ENCODE measurements at places on chromosomes 2 and 18.
A peak's percentile ranks its signal among the peaks of the same experiment; 100 is the strongest.

GRCh38 chr2:10884574-10884975, 27.2 kb upstream of the KCNF1 start:
- DNase-seq: no peak

- DNase-seq: peak; percentile 49
Observed at GRCh38 chr2:181853696-181854095, 37.8 kb upstream of the ITPRID2 start.

DNA sequence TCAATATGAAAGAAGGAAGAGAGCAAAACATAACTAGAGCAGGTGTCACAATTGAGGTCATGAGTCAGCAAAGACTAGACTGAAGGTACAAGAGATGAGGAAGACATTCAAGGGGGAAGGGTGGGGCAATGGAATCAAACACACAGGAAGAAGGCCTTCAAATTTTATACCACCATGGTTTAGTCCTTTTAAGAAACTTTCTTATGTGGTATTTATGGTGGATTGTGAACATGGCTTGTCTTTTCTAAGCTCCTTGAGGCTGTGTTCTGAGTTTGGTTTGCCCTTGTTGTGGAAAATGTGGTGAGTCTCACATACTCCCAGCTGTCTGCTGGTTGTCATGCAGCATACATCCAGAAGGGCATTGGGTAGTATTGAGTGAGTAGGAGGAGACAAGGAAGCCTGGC, 62.1 kb downstream of the NABP1 start:
- DNase-seq: no peak

DNA sequence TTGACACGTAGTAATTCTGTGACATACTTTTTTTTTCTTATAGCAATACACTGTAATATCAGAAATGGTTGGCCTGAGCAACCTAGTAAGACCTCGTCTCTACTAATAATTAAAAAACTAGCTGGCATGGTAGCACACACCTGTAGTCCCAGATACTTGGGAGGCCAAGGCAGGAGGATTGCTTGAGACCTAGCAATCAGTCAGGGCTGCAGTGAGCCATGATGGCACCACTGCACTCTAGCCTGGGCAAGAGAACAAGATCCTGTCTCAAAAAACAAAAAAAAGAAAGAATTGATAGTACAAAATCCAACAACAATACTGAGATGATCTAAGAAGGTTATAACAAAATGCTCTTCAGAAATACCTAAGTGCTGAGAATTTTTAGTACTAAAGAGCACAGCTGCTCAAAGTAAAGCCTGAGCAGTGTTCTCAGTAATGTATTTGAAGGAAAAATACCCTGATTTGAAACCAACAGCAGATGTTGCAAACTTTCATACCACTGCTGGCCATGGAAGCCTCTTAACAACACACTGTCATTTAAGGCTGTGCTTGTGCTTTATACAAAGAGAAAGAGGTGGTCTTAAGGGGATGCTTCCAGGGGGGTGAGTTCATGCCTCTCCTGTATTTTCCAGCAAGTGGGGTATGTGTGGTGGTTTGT, 132.6 kb upstream of the CDCA7 start:
- DNase-seq: no peak

DNA sequence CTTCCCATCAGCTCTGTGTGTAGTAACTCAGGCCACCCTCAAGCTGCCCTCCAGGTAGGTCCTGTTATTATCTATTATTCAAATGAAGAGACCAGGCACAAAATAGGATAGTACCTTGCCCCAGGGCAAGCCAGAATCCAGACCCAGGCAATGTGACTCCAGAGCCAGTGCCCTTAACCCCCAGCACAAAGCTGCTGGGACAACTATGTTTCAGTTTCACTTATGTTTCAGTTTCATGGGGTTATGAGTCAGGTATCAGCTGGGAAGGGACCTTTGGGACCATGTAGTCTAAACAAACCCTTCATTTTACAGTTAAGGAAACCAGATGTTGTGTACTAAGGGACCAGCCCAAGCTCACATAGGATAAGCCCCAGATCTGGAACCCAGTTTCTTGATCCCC, 10.0 kb downstream of the HK2 start:
- DNase-seq: no peak

GRCh38 chr18:3579701-3580100, 129.7 kb downstream of the TGIF1 start:
- DNase-seq: no peak

DNA sequence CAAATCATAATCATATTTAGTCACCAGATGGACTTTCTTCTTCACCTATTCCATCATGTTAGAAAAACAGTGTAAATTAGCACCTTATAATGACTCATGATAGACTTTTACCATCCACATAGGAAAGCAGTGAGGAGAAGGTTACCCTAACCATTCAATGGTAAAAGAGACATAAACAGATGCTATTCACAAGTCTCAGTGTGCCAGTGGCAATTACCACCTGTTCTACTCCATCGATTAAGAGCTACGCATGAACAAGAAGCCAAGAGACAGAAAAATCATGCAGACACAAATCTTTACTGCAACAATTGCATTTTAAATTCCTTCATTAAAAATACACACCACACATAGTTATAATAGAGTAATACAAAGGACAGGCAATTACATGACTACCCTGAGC, 106.7 kb upstream of the CHAC2 start:
- no peak for DNase-seq

DNA sequence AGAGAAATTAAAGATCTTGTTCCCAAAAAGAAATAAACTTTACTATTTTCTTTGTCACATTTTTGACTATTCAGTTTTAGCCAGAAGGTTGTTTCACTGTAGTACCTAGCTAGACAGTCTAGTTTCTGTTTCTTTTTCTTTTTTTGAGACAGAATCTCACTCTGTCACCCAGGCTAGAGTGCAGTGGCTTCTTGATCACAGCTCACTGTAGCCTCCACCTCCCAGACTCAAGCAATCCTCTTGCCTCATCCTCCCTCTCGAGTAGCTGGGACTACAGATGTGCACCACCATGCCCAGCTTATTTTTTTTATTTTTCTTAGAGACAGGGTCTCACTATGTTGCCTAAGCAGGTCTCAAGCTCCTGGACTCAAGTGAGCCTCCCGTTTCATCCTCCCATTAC, 2.2 kb downstream of the RBM45 start:
- DNase-seq: no peak

DNA sequence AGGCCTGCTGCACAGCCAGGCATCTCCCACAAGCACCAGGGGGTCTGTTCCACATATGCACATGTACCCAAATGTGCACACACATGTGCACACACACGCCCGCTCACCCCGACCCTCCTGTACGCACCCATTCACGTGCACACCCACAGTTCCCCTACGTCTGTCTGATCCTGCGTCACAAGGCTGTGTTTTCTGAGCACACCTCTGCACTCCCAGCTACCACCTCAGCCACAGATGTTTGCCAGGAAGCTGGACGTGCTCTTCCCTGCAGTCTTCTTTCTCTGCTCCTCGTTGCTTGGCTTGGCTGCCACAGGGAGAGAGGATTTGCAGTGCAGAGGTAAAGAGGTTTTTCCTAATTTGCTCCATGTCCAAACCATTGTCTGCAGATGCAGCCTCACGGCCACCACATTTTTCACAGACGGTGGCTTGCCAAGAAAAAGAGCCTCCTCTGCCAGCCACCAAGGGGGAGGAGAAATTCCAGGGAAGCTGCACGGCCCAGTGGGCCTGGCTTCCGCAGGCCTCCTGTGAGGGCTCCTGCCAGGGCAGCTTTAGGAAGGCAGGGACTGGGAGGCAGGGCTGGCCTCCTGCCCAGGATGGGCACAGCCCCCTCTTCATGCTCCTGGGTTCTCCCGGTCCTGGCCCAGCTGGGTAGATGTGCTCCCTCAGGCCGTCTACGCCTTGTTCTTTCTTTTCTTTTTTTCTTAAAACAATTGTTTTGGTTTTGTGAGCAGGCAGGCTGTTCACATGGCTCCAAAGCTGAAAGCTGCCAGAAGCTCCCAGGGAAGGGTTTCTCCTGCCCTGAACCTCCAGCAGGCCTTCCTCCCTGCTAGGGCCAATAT, 29.3 kb upstream of the HS6ST1 start:
- DNase-seq: no peak

GRCh38 chr2:135948642-135949355, 36.6 kb downstream of the DARS1 start:
- DNase-seq: no peak

DNA sequence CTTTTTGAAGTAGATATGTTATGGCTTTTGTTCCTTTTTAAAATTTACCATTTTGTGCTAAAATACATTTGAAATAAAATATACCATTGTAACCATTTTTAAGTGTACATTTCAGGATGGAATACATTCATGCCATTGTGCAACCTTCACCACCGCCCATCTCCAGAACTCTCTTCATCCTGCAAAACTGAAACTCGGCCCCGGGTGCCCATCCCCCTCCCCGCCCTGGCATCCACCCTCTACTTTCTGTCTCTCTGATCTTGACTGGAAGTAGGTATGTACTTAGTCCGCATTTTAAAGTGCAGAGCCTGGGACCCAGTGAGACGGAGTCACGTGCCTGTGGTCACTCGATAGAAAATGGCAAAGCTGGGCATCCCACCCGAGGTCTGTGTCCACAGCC, 45.6 kb downstream of the DIPK1C start:
- DNase-seq: no peak

GRCh38 chr2:132732694-132733093, 62.7 kb upstream of the LYPD1 start:
- DNase-seq: no peak

- no peak for DNase-seq
Observed at GRCh38 chr2:206353685-206354084, 79.2 kb downstream of the ZDBF2 start.

GRCh38 chr2:6177811-6178210, 485.6 kb downstream of the SOX11 start:
- DNase-seq: no peak

DNA sequence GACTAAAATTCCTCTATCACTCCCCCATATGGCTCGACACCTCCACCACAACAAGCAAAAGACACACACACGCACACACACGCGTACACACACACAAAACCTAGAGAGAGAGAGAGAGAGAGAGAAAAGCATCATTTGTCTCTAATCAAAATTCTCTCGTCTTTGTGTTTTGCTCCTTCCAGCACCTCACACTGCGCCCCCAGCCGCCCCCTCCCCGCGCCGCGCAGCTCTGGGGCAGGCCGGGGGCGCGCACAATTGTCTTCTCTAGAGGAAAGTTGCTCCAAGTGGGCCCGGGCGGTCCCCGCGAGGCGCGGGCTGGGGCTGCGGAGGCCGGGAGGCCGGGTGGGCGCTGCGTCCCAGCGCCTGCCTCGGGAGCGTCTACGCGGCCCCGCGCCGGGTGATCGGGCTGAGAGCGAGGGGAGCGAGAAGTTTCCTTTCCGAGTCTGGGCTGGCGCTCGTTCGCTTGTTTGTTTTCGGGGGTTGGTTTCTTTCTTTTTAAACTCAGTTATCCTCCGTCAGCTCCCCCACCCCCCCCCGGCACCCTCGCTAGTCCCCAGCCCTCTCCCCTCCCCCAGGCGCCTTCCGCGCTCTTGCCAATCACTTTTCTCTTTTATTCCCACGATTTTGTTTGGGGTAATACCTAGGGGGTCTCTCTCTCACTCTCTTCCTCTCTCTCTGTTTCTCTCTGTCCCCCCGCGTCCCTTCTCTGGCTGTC, 4.1 kb downstream of the ZEB2 start:
- DNase-seq: no peak

DNA sequence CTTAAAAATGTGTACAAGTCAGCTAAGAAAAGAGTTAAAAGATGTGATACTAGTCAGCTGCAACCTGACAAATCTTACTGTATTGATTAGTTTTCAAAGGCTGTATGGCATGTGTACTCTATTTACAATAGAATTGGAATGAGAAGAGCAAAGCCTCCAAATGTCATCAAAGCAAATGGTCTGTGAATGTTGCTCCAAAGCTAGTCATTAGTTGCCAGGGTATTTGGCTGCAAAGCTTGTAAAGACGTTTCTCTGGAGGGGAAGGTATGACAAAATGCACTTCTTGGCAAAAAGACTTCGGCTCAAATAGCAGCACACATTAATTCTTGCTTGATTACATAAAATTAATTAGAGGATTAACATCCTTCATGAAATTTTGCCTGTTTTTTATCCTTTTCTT, 59.3 kb downstream of the ETAA1 start:
- DNase-seq: no peak

DNA sequence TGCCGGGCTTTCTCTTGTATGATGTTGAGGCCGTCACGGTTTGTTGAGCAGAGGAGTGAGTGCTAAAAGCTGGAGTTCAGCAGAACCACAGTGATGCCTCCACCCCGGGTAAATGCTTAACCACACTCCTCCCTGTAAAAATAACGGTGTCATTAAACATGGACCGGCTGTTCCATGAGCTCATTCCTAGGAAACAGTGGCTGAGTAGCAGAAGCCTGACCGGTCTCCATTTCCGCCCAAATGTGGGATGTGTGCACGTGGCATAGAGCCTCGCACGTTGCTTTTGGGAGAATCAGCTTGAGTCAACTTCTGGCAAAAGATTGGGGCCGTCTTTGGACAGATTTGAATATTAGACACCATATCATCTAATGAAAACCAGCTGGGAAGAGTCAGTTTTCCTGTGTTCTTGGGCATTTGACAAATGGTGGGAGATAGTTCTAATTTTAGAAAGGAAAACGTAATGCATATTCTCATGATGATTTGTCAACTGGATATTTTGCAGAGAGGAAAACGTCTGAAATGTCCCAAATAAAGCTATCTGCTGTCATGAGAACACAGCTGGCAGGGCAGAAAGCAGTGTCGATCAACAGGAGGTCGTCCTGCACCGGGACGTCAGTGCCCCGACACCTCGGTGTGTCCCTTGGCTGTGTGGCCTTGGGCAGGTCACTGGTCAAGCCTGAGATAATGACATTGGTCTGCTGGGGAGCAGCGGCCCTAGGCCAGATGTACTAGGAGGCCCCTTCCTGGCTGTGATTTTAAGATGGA, 42.4 kb downstream of the LRRFIP1 start:
- peak; percentile 91 for DNase-seq

GRCh38 chr2:15331787-15332186, 229.3 kb downstream of the NBAS start:
- DNase-seq: no peak

- DNase-seq: peak; percentile 99
Observed at GRCh38 chr2:7666596-7667259, 749.5 kb downstream of the RNF144A start.

DNA sequence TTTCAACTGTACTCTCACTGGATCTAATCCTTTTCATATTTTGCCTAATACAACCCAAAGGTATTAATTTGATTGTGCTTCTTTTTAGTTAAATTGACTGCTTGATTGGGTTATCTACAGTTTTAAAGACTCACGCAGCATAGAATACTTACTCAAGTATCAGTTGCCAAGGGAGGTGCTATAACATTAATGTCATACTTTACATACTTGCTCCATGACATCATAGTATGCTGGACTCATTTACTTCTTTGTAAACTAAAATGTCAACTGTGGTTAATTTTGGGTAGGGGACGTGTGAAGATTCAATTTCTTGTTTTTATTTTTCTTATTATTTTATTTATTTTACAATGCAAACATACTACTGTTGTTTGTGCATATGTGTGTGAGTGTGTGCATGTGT, 716.2 kb upstream of the VRK2 start:
- DNase-seq: no peak

GRCh38 chr2:26316845-26317244, 29.1 kb upstream of the SELENOI start:
- no peak for DNase-seq

GRCh38 chr2:120912101-120912985, 176.7 kb downstream of the GLI2 start:
- no peak for DNase-seq

GRCh38 chr2:184178229-184178628, 420.1 kb upstream of the ZNF804A start:
- no peak for DNase-seq
